ENCODE measurements at places on chromosomes 16 and 17.

- no peak for DNase-seq
These were observed 1.5 kb upstream of the PNMT start for GRCh38 chr17:39666601-39667261.

GRCh38 chr16:2529061-2529931 lies 1.9 kb downstream of the CEMP1 start:
- DNase-seq, result no peak

DNA sequence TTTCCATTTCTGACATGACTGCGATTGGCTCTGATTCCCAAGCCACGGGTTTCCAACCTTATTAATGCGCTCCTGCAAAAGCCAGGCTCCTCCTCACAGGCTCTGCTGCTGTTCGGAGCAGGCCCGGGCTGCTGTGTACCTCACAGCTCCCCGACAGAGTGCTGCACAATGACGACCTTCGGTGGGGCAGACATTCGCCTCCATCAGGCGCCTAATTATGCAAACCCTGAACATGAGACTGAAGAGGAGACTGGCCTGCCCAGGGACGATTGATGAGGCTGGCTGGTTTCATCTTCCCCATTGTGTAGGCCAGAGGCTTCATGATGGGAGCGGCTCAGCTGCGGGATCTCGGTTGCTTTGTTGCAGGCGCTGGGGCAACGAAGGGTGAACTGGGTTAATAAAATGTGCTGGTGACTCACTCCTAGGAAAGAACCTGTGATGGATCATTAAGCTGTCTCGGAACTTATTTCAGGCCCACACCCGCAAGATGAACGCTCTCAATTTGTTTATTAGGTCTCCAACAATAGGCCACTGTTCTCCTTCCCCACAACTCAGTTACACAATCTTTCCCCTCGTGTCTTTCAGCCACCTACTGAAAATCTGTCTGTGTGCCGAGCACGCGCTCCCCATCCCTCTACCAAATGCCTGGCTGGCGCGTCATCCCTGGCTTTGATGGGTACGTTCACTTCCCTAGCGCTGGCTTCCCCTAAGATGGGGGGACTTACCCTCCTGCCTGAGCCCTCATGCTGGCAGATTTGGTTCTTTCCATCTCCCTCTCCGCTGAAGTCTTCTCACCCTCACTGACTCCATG lies 27.2 kb upstream of the TOB1 start:
- DNase-seq, result peak; percentile 93

DNA sequence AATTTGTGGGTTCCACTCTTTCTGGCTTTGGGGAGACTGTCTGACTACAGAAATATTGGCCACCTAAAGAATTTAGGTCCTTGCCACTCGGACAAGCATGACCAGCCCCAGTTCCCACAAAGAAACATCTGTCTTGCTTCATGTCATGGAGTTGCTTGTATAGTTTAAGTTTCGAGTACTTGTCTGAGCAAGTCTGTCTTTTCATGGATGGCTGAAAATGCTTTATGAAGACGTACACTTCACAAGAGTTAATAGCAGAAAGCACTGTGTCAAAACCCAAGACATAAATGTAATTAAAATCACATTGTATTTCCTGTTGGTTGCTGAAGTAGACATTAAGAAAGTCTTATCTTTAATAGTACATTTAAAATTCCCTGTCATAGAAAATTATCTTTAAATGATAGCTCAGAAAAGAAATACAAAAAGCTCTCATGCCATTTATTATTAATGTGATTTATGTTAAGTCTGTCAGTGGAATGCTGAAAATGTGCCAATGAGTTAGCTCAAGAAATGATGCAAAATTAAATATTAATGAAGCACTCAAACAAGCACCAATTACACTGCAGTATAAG lies 29.8 kb upstream of the XYLT2 start:
- peak; percentile 70 for DNase-seq

DNA sequence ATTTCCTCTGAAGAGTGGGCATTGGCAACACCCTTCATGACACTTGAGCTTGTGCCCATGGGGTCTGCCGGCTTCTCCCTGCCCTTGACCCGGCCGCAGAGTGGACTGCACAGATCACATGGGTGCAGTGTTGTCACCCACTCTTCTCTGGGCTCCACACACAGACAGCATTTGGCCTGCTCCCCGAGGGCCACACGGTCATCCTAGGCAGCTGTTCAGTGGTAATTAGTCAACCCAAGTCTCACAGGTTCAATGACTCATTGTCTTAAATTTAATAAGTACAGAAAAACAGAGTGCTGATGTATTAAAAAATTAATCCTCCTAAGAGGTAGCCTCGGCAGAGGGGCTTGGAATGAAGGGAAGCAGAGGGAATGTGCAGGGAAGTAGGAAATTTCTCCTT lies 204.8 kb downstream of the MSI2 start:
- peak; percentile 31 for DNase-seq

All from foreskin keratinocyte (primary cell).